ENCODE measurements at places on chromosomes 4 and X. TPM values are rescaled to one million over a fixed set of nuclear protein-coding genes. Genes with fewer than 3 reads are reported as not detected.

DNA sequence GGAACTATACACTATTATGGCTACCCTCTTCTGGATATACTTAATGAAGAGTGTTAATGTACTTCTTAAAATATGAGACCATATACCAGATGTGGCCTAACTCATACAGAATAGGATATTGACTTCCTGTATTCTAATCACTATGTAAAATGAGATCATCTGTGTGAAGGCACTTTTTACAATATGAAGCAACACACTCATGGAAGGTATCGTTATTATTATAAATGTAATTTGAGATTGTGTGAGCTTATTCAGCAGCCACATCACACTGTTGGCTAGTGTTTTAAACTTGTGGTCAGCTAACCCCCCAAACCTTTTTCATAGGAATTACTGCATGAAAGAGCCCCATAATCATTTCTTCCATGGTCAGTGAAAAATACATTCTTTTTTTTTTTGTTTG is 281.8 kb upstream of the TEX13A start:
- no peak for DNase-seq

DNA sequence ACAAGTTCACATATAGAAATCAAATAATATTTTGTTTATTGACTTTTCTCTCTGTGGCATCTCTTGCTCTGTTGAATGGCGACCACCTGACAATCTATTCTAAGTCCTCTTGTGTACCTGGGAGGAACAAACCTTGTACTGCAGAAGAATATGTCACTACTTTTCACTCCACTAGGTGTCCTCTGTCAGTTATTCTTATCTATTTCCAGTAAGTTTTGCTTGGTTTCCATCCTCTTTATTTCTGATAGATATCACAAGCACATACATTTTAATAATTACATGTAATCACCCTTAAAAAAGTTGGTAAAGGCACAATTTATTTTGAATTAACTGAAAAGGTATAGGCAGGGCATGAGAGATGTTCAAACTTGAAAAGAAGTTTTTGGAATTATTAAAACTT is 238.4 kb downstream of the SNCA start:
- DNase-seq: no peak

DNA sequence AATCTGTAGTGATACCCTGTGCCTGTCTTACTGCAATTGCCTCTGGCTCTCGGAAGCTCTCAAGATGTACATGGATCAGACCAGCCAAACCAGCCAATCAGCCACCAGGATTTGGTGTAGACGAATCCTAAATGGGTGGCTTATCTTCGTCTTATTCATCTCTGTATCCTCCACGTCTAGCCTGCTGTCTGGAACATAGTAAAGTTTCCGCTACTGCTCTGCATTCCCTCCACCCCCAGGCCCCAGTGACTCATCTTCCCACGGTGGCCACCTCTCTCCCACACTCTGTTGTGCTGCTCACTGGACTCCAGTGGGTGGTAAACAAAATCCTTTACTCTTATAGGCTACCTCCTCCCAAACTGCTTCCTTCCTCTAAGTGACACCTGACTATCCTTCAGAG is 37.8 kb downstream of the SEPTIN6 start:
- DNase-seq: no peak

DNA sequence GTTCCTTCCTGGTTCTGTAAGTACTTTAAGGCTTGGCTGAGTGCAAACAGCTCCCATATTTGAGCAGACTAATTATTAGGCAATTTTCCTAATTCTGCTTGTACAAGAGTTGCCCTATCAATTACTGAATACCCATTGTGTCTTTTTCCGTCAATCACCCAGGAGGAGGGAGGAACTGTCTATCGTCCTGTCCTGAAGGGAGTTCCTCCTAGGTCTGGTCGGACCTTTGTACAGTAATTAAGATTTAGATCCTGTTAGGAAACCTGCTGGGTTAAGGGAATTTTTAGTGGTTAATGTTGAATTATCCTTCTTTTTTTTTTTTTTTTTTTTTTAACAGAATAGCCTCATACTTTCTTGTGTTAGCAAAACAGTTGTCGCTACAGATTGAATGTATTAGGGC is 130.1 kb downstream of the KDM6A start:
- no peak for DNase-seq

PPARGC1A gene
- total RNA-seq: not detected

PDZD4 gene
- 0.16 TPM for total RNA-seq

Data from activated CD8-positive, alpha-beta T cell treated with anti-CD3 and anti-CD28 coated beads, Interleukin-2, amount 10 ng/mL, durations not matched to agents 7 days and 5 days (primary cell).